ENCODE measurements at places on chromosomes 3 and 15.

DNA sequence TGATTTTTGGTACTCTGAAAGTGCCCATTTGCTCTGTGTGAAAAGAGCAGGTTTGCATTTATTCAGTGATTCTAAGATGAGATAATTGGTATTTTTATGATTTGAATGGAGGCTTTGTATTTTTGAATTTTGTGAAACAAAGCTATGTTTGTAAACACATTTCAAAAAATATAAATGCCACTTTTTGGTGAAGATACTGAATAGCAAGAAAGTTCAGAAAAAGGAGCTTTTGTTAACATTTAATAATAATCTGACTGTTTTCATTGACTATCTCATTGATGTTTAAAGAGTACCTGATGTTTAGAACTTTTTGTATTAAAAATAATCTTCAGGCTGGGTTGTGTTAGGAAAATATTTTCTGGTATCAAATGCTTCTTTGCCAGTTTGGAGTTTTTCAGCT, 23.7 kb downstream of the TCF12 start:
- no peak for DNase-seq

DNA sequence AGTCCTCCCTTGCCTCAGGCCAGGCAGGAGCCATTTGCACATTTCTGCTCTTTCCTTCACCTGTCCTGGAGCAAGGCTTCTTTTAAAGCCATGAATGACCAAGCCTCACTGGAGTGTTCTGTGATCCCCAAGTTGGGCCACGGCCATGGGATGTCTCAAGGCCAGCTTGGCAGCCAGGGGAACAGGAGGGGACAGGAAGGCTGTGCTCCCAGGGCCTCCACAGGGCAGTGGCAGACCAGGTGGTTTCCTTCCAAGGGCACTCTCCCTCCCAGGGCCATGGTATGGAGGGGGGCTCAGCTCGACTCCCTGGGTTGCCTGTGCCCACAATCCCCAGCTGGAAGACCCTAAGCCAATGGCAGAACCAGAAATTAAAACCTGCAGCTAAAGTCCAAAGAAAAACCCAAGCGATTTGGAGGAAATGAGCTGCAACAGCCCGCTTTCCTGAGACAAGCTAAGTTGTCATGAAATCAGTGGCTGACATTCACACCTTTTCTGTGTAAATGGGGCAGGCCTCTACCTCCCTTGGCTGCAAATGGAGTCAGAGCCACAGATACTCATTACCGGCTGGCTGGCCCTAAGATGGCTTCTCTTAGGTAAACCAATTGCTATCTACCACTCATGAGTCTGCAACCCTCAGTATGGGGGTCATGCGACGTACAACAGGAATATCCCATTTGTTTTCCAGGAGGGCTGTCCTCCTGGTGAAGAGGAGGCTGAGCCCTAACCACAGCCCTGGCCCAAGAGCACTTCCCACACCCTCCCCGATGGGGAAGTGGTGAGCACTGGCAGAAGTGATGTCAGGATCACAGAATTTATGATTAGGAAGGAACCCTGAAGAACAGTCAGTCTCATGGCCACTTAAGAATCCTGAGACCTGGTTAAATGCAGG, 83.3 kb downstream of the SNRK start:
- DNase-seq, result no peak

GRCh38 chr3:149134575-149134974, 5.1 kb downstream of the HPS3 start:
- DNase-seq, result no peak

DNA sequence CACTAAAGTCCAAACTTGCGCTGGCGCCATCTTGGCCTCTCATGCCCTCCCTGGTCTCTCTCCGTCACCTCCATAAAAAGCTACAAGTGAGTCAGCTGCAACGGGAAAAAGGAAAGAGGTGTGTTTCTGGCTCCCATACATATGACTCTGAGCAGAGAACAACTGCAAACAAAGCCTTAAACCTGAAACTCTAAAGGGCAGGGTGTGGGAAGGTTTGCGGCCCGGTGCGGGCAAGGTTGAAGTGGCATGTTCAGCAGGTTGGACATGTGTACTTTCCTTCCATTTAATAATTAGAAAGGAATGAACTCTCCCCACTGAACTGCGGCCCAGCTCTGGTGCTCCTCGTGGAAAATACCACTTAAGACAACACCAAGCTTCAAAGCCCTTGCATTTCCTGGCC, 59.0 kb upstream of the PPARG start:
- DNase-seq, result no peak

DNA sequence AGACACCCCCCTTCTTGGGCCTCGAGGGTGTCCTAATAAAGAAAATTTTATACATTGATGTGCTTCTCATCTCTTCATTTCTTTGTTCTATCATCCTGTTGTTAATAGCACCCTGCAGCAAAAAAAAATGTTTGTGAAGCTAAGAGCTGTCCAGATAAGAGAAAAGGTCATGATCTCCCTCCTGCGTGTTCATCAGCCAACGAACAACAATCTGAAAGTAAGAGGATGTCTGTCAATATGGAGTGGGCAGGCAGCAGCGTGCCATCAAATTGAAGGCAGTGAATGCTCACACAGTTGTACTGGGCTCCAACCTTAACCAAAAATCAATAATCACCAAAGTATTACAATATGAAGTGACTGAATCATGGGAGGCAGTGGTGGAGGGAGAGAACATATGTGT, 418.6 kb upstream of the ONECUT1 start:
- no peak for DNase-seq

- no peak for DNase-seq
These were observed 9.0 kb downstream of the MTFMT start for GRCh38 chr15:65020419-65020818.

DNA sequence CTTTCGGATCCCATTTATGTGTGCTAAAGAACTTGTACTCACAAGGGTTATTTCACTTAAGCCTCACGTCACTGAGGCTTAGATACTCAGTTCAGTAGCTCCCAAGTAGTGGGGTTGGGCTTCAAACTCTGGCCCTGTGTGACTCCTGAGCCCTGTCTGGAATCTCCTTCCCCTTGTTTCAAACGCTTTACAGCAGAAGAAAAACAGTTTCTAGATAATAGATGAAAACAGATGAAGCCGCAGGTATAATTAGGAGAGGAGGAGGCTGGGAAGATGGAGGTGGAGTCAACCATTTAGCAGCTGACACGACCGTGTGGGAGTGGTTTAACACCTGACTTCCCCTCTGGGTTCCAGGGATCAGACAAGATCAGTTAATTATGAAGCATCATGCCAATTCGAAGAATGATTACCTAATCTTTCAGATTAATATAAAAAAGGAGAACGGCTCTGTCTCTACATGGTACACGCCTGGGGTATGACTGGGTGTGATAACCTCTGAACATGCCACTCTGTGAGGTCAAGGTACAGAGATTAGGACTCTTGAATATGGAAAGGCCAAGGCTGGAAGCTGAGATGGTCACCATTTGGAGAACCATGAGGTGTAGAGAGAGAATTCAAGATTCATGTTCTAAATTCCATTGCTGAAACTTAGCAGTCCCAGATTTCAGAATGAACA, 31.1 kb downstream of the TPM1 start:
- DNase-seq, result no peak

GRCh38 chr3:151085889-151086483, 522 bp downstream of the MED12L start:
- DNase-seq, result no peak

- DNase-seq, result no peak
These were observed 26.9 kb downstream of the GYG1 start for GRCh38 chr3:149018247-149018646.

- no peak for DNase-seq
These were observed 7.4 kb downstream of the EDEM1 start for GRCh38 chr3:5194801-5195509.

- no peak for DNase-seq
These were observed 18.3 kb downstream of the OSTN start for GRCh38 chr3:191217301-191217700.

- no peak for DNase-seq
These were observed 151.1 kb downstream of the IL20RB start for GRCh38 chr3:137108699-137109440.

DNA sequence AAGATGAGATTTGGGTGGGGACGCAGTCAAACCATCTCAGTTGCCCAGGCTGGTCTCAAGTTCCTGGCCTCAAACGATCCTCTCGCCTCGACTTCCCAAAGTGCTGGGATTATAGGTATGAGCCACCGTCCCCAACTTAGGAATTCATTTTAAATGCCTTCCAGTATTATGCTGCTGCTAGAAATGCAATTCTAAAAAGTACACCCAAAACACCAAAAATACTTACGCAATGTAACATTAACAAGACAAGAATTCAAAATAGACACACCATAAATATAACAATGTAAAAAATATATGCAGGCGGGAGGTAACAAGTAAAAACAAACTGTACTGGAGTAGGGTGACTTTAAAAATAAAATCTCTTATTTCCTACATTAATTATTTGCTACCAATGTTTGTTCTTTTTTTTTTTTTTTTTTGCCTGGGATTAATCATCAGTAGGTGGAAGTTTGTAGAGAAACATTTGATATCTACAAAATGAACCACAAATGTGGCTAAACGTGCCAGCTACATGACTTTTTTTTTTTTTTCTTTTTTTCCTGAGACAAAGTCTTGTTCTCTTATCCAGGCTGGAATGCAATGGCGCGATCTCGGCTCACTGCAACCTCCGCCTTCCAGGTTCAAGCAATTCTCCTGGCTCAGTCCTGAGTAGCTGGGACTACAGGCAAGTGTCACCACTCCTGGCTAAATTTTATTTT, 56.8 kb downstream of the SETMAR start:
- no peak for DNase-seq

Measured in activated CD8-positive, alpha-beta memory T cell treated with anti-CD3 and anti-CD28 coated beads for 1 hour (primary cell).